ENCODE measurements at places on chromosomes 13 and 19.

DNA sequence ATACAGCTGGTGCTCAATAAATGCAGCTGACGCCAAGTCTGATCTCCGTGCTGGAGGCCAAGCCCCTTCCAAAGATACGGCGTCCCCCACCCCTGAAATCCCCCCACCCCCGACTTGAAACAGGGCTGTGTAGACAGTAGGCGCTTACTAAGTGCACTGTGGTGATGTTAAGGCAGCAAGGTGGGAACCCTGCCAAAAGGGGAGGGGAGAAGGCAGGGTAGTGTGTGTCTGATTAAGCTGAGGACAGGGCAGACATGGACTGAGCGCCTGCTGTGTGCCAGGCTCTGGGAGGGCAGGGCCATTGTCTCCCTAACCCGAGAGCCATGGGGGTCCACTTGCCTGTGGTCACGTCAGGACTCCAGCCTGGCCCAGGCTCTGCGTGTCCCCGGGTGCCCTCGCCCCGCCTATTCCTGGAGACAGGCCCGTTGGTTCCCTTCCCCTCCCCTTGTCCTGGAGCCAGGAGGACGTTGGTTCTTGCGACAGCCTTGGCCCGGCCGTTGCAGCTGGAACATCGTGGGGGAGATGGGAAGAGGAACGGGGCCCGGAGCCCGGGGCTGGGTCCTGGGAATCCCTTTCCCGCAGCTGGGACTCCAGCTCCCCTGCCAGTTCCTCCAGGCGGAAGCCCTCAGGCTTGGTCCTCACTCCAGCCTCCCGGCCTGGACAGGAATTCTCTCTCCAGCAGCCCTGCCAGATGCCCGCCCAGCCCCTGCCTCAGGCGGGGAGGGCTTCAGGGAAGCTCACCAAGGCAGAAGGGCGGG lies 1.7 kb upstream of the ELANE start:
- DNase-seq: no peak

- DNase-seq: no peak
These were observed 10.8 kb downstream of the NDFIP2 start for GRCh38 chr13:79491715-79492114.

DNA sequence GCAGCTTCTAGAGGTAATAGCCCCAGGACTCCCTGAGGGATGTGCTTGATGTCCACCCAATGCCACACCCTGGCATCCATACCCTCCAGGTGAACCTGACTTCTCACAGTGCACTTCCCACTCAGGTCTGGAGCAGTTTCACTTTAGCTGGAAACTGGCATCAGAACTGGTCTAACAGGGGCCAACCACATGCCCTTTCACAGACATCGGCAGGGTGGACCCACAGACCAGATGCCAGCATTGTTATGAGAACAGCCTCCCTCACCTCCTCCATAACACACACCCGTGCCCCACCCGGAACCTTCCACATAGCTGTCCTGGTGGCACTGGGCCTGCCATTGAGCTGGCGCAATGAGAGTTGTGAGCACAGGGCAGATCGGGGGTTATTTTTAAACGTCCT lies 77.4 kb upstream of the GPR12 start:
- DNase-seq: no peak

DNA sequence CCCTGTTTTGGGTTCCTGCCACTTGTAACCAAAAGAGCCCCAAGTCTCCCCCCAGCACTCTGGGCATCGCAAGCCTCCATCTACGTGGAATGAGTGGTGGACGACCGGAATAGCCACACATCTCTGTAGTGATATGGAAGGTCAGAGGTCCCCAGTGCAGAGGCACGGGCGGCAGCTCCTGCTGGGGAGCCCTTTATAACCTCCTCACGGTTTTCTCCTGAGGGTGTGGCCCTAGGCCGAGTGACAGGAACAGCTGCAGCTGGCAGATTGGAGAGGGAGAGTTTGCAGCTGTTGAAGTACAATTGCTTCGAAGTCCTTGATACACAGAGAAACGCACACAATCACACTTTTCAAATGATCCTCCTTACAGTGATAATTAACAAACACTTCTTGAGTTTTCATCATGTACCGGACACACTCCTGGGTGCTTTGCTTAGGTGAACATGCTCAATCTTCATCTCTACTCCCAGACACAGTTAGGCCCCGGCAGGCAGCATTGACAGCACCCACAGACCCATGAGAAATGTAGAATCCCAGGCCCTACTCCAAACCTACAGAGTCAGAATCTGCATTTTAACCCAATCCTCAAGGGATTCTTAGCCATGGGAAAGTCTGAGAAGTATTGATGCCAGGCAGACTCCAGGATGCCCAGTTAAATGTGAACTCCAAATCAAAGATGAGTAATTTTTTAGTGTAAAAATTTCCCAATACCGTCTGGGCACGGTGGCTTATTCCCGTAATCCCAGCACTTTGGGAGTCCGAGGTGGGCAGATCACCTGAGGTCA lies 4.9 kb upstream of the ZNF787 start:
- DNase-seq: peak; percentile 74

DNA sequence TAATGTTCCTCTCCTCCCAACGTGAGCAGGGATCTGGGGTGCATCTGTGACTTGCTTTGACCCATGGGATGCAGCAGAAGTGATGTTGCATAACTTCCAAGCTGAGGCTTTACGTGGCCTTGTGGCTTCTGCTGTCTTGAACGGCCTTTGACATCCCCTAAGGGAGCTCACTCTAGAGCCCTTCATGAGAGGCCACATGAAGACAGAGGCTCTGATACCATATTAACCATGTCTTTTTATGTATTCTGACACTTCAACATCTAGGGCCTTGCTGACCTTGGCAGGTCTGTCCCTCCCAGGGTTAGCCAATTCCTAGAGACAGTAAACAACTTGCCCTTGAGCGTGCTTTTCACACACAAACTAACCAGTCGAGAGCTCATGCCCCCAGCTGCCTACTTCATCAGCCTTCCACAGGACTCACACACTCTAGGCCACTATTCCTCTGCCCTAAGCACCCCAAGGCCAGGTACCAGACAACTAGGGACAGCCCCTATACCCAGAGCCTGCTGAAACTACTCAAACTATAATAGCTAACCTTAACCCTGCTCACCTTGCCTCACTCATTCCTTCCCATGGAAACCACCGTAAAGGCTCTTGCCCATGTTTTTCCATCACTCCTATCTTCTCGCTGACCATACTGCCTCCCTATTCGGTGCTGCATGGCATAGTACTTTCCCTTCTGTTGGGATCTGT lies 45.4 kb downstream of the CCDC70 start:
- no peak for DNase-seq

- peak; percentile 26 for DNase-seq
These were observed 53.9 kb upstream of the GAS6 start for GRCh38 chr13:113917594-113918371.

DNA sequence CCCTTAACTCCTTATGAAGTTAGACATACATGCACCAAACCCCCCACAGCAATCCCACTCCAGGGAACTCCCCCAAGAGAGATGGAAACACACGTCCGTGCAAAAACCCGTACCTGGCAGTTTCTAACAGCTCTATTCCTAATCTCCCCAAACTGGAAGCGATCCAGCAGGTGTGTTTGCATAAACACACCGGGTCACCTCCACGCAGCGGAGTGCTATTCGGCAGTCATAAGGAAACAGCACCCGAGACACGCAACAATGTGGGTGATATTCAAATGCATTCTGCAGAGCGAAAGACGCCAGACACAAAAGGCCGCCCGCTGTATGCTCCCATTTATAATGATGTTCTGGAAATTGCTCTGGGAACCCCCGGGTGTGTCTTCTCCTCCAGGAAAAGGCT lies 6.8 kb upstream of the ZNRF4 start:
- no peak for DNase-seq

- DNase-seq: no peak
These were observed 44.6 kb downstream of the SMAD9 start for GRCh38 chr13:36875431-36875830.

- DNase-seq: peak; percentile 51
These were observed 7.5 kb downstream of the ZNF610 start for GRCh38 chr19:52343548-52343947.

- DNase-seq: no peak
These were observed 15.3 kb upstream of the ERICH6B start for GRCh38 chr13:45630791-45631190.

GRCh38 chr19:49249933-49250332 lies 75.1 kb downstream of the SLC6A16 start:
- DNase-seq: no peak

DNA sequence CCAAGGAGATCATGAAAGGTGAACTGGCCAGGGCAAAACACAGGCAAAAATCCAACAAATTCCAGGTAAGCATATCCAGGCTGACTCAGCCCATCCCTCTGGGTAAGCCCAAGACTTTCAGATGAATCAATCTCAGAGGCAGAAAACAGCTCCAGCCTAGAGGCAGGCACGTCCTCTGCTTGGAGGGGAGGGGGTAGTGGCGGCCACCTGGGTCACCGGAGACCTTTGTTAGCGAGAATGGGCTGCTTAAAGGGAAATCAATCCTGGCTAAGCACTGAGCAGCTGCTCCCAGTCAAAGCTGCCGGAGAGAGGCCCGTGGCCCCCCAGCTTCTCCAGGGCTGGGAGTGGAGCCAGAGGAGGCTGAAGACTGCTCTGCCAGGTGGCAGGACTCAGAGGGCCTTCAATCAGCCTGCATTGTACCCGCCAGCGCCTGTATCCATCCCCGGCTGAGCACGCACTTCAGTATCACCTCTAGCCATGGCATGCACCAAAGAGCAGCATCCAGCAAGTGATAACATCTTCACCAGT lies 48.2 kb downstream of the PIN1 start:
- no peak for DNase-seq

DNA sequence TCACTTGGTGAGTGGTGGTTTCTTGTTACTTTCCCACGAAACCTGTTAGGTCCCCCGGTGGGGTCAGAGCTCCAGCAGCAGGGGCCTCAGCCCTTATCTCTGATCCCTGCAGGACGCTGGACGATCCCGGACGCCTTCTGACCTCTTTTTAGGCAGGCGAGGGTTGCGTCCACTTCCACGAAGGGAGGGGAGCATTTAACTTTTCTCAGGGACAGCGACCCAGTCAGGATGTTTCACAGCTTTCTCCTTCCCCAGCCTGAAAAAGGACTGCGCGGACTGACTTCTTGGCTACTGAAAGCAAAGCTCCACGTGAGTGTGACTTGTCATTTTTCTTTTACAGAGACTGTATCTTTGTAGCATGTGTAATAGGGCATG lies 692 bp downstream of the ZNF234 start:
- peak; percentile 35 for DNase-seq

GRCh38 chr19:4386041-4386782 lies 14.1 kb downstream of the SH3GL1 start:
- no peak for DNase-seq

DNA sequence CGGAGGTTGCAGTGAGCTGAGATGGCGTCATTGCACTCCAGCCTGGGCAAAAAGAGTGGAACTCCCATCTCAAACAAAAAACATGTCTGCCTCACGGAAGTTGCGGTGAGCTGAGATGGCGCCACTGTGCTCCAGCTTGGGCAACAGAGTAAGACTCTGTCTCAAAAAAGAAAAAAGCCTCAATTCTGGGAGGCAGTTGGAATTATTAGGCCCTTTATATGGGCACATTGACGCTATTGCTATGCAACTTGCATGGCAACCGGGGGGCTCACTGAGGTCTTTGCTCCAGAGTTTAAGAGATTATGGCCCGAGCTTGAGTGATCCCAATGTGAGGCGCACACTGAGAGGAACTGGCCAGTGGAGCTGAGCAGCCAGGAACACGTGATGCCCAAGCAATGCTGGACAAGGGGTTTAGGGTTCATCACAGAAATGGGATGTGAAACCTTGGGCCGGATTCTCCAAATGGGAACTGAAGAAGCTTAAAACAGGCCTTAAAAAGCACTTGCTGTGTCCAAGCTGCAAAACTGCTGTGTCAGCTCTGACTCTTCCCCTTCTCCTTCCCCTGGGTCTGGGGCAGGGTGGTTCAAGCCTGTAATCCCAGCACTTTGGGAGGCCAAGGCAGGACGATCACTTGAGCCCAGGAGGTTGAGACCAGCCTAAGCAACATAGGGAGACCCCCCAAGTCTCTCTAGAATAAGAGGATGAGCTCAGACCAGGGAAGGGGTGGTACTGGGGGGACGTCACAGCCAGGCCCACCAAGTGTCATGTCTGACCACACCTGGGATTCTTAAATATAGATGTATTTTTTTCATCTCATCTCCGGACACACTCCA lies 2.5 kb downstream of the FTL start:
- peak; percentile 51 for DNase-seq

DNA sequence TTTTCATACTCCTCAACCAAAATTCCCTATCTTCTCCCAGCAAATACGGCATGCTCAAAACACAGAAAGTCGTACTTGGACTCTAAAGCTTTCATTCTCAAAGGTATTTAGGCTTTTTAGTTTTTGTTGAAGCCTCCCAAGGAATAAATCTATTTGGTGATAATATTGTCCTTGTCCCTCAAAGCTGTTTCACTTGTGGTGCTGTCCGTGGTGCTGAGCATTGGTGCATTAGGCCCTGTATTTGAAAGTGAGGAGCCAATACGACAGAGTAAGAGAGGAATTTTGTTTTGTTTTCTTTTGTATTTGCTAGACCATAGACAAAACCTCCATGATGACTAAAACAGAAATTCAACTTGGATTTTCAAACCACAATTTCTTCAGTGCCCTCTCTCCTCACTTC lies 3.2 kb upstream of the LGALS13 start:
- peak; percentile 36 for DNase-seq

GRCh38 chr13:74883834-74884233 lies 598.1 kb downstream of the TBC1D4 start:
- DNase-seq: no peak

GRCh38 chr19:1250437-1251260 lies 2.3 kb downstream of the MIDN start:
- DNase-seq: no peak

- DNase-seq: no peak
These were observed 16.8 kb upstream of the LENG8 start for GRCh38 chr19:54432144-54432738.

Data from liver (tissue), 10 donors.